ENCODE measurements at places on chromosomes 13 and 19.

DNA sequence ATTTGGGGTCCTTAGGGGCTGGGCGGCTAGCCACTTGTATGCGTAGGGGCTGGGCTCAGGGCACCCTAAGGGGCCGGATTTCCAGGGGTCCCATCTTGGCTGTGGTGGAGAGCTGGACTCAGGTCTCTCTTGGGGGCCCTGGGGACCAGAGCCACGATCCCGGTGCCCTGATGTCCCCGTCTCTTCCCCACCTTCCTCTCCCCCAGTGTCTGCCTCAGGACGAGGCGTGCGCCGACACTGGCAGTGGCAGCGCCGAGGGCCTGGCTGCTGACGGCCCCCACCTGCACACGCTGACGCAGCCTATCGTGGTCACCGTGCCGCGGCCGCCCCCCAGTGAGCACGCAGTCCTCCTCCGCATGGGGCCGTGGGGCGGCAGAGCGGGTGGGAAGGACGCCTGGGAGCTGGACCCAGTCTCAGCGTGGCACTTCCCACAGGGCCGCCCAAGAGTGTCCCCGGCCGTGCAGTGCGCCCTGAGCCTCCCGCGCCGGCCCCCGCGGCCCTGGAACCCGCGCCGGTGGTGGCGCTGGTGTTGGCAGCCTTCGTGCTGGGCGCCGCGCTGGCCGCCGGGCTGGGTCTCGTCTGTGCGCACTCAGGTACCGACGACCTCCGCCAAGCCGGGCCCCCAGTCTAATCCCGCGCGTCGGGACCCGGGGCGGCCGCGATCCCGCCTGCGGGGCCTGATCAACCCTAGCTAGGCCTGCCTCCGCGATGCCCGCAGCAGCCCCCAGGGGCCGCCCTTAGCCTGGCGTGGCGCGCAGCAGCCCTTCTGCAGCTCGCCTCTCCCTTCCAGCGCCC lies 2.7 kb upstream of the SNAPC2 start:
- peak; percentile 40 for DNase-seq

GRCh38 chr19:42301646-42302203 lies at the start of gene PRR19:
Gene PRR19, plus strand, starts transcription at chr19:42302132. Its CDS starts 7,453 bp downstream, at chr19:42309585.
- no peak for DNase-seq

DNA sequence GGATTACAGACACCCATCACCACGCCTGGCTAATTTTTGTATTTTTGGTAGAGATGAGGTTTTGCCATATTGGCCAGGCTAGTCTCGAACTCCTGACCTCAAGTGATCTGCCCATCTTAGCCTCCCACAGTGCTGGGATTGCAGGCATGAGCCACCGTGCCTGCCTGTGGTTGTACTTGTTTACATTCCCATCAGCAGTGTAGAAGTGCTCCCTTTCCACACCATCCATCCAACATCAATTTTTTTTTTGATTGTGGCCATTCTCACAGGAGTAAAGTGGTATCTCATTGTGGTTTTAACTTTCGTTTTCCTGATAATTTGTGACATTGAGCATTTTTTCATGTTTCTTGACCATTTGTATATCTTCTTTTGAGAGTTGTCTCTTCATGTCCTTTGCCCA lies 1019.4 kb upstream of the SLC10A2 start:
- DNase-seq: no peak

GRCh38 chr13:25118378-25118905 lies 22.5 kb downstream of the PABPC3 start:
- no peak for DNase-seq

- DNase-seq: no peak
Observed at GRCh38 chr19:47760632-47760999, 15.3 kb downstream of the NOP53 start.

DNA sequence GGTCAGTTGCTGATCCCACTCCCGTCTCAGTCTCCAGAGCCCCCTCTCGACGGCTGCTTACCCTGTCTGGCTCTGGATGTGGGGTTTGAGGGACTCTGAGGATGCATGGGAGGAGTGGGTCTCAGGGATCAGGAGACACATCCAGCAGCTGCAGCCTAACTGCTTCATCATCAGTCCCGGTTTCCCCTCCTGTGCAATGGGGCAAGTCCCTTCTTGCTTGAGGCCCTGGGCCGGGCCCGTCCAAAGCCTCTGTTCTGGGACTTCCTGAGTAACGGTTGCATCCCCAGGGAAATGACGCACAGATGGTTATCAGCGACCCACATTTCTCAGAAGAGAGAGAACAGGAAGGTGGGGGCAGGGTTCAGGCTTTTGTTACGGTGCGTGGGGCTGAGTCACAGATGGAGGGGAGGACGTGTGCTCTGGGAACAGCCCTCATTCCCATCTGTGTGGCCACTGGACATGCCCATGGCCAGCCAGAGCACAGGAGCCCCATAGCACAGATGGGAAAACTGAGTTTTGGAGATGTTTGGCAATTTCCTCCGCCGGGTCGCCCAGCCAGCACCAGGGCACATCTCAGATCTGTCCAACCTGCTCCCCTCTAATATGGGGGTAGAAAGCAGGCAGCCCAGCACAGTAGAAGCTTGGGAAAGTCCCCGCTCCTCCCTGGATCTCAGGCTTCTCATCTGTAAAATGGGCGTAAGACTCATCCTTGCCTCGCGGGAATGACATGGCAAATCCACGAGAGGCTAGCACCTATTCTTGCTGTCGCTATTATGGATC lies 19.3 kb downstream of the GNA15 start:
- peak; percentile 30 for DNase-seq

DNA sequence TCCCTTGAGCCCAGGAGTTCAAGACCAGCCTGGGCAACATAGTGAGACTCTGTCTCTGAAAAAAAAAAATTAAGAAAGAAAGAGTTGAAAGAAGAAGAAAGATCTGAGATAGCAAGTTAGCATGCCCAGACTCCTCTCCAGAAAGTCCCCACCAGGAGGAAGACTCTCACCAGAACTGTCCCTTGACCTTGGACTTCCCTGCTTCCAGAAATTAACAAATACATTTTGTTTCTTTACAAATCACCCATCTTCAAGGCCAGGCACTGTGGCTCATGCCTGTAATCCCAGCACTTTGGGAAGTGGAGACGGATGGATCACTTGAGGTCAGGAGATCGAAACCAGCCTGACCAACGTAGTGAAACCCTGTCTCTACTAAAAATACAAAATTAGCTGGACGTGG lies 44.3 kb upstream of the KLF2 start:
- DNase-seq: no peak

GRCh38 chr13:80036845-80037504 lies 304.0 kb downstream of the SPRY2 start:
- DNase-seq: no peak

DNA sequence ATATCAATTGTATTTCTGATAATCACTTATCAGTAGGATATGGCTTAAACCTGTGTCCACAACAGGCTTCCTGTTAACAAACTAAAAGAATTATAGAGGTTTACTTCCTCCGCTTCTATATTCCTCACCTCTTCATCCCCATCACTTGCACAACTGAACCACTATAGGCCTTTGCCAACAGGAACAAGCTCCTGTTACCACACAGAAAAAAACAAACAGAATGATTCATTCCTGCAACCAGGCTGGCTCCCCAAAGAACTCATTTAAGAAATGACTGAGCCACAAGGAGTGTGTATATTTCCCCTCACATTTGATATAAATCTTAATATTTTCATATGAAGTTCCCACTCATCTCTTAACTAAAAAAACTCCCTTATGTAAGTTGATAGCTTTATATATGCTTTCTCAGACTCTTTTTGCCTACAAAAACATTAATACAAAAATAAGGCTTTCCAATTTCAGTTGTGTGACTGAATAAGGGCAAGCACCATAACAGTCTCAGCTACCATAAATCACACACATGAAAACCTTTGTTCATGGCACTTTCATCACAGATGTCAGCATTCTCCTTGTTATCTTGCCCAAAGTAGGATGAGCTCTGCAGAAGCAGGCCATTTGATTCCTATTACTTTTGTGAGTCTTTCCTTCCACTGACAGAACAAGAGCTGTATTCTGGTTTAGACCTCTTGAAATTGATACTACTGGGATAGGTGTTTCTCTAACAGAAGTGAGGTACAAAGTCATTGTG lies 366.8 kb downstream of the SLITRK1 start:
- no peak for DNase-seq

- no peak for DNase-seq
Observed at GRCh38 chr19:3479177-3479833, 1.0 kb downstream of the SMIM24 start.

DNA sequence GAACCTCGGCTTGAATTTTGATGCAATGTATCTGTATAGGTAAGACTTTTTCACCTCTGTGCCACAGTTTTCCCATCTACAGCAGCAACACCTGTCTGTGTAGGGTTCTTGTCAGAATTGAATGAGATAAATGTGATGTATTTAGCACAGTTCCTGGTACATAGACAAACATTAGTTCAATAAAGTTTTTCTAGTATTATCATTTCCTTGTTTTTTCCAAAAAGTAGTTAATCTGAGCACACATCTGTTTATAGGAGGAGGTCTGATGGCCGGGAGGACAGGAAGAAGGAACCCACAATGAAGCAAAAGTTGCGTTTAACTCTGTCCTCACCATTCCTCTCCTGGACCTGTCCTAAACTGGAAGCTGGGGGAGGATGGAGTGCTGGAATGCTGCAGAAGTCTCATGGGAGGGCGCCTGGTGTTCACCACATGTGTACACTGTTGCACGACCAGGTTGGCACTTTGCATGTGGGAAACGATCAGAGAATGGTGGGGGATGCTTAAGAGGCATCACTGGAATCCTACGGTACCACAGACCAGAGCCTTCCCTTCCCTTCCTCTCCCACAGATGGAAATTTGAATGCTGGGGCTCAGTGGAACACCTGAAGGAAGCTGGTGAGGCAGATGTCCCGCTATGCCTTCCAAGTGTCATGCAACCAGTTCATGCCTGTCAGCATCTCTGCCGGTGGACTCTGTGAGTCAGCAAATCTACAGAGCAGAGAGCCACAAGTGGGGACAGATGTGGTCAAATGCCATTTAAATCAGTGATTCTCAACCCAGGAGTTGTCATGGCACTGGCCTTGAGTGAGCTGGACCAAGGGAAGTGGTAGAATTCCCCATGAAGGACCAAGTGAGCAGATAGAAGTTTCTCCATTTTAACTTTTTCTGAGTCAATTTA lies 315.6 kb downstream of the DLEU7 start:
- no peak for DNase-seq
